ENCODE measurements at places on chromosomes 3 and 15. TPM values are rescaled to one million over a fixed set of nuclear protein-coding genes. Genes with fewer than 3 reads are reported as not detected.

- no peak for DNase-seq
These were observed 39.9 kb downstream of the SCN5A start for GRCh38 chr3:38609386-38610111.

- no peak for DNase-seq
These were observed 6.6 kb downstream of the CLSTN2 start for GRCh38 chr3:139941580-139941979.

The SLC41A3 gene
- total RNA-seq = 24.0 TPM

The GLDN gene
- not detected for total RNA-seq

The AP3B2 gene
- 0.52 TPM for total RNA-seq

- DNase-seq = no peak
These were observed 29.3 kb downstream of the PLA2G4D start for GRCh38 chr15:42065033-42065432.

The MUSTN1 gene
- total RNA-seq = not detected

DNA sequence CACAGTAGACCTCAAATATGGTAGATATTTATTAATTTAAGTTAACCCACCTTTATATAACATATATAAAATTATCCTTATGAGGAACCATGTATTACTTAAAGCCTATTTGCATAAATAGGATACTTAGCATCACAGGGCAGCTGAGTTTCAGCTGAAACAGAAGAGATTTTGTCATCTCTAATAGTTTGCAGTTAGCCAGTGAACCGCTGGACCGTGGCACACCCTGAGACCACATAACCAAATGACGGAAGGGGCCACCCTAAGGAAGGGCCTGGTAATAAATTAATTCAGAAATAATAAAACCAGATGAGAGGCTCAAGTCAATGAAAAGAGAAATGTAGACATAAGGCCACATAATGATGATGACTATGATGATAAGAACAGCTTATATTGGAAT, 107.7 kb downstream of the MYO5A start:
- no peak for DNase-seq

GRCh38 chr3:134903837-134904236, 108.8 kb downstream of the EPHB1 start:
- DNase-seq = no peak

DNA sequence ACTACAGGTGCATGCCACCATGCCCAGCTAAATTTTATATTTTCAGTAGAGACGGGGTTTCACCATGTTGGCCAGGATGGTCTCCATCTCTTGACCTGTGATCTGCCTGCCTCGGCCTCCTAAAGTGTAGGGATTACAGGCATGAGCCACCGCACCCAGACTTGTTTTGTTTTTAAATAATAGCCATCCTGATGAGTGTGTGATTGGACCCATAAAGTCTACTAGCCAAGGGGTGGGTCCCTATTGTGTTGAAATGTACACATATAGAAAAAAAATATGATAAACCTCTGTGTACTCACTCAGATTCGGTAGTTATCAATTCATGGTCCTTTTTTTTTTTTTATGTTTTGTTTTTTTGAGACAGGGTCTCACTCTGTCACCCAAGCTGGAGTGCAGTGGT, 17.3 kb downstream of the ZNF592 start:
- DNase-seq = no peak

The CHDH gene
- 0.12 TPM for total RNA-seq

- no peak for DNase-seq
These were observed 156.7 kb downstream of the RAB11A start for GRCh38 chr15:66025972-66026371.

DNA sequence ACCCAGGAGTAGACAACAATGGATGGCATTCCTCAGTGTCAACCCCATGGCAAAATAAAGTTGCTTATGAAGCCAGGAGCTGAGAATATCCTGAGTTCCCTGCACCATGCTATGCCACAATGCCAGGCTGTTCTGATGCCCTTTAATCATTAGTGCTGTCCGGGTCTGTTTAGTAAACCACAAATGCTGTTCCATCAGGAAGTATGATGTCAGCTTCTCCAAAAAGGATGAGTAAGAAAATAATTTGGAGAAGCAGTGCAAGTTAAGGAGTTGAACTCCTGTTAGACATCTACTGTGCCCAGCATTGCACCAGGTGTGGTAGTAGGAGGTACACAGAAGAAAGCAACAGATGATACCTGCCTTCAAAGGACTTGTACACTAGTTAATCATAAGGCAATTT, 67.9 kb upstream of the GUCA1C start:
- no peak for DNase-seq

The NLGN1 gene
- total RNA-seq = not detected

- no peak for DNase-seq
These were observed 980.3 kb downstream of the CADM2 start for GRCh38 chr3:85939074-85939482.

DNA sequence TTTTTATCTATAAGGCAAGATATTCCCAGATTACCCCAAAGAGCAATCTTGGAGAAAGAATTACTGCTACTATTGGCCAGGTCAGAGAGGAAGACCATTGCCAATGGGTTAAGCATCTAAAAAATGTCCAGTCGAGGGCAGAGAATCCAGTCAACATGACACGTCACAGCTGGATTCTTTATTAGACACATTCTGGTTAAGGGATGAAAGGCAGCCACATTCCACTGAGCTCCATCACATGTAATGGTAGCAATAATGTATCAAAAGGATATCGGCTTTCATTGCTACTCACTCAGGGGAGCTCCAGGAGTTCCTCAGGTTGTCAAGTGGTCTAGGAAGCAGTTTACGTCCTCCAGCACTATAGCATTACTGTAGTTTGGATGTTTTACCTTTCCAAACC, 421.1 kb downstream of the PLOD2 start:
- DNase-seq = no peak

The LSAMP gene
- total RNA-seq = not detected

The NR1I2 gene
- total RNA-seq = 0.88 TPM

DNA sequence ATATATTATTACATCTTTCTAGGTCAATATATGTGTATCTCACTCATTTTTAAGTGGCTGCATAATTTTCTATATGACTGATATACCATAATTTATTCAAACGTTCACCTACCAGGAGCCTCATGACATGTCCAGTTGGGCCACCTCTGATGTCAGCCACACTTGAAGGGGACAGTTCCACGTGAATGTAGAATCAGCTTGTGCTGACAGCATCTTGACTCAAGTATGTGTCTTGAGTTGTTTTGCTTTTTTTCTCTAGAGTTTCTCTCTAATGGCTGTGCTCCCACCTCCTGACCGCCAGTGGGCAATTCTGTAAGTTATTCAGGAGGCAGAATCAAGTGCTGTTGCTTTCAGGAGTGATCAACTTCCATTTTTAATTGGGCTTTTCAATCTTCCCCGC, 237.9 kb downstream of the NFKBIZ start:
- DNase-seq = no peak

DNA sequence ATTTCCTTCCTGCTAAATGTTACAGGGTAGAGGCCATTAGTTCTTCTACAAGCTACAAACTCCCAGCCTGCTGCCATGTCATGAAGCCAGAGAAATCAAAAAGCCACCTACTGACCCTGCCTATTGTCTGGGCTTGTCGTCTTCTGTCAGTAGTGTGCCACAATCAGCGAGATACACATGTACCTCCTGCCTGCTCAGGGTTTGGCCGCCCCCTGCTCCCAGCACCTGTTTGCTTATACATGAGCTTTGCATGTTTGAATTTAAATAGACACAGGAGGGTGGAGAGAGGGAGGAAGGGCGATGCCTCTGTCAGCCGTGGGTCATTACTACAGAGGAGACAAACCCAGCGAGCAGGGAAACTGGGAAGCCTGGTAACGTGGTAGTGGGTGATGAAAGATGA, 106.1 kb downstream of the ROBO2 start:
- DNase-seq = no peak

- DNase-seq = no peak
These were observed 177.6 kb downstream of the KCNAB1 start for GRCh38 chr3:156298014-156298413.

The HERC2 gene
- total RNA-seq = 26.6 TPM

GRCh38 chr3:120762615-120763014, 20.1 kb downstream of the GTF2E1 start:
- DNase-seq = no peak

DNA sequence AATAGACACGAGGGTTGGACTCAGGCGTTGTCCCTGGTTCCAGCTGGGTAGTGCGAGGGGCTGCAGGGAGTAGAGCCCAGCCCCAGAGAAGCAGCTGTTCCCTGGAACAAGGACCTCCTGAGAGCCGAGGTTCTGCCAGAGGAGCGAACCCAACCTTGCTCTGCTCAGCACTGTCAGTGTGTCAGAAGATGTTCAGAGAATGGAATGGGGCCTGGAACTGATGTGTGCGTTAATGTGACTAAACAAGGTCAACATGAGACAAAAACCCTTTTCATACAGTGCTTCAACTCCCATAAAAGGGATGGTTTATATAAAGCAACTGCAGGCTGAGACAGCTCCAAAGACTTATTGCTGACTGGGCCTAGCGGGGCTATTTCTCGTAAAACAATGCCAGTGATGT, 35.5 kb upstream of the HACD2 start:
- no peak for DNase-seq

DNA sequence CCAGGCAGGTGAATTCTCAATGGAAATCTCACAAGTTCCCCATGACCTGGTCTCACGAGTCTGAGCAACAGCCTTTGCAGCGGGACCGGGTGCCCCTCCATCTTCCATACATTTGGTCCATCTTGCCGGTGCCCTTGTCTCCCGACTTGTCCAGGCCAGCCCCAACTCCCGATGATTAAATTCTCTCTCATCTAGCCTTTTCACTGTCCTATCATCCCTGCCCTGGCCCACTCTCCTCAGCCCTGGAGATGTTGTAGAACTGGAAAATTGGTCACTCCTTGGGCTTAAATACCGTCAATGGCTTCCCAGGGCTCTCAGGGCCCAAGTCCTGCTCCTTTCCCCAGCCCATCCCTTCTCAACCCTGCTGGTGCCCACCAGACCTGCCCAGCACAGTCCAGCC, 34.4 kb downstream of the PRR20G start:
- DNase-seq = no peak

GRCh38 chr3:45692866-45693265, 3.7 kb downstream of the SACM1L start:
- DNase-seq = no peak

Data from activated naive CD4-positive, alpha-beta T cell treated with anti-CD3 and anti-CD28 coated beads for 36 hours (primary cell).